ENCODE measurements at places on chromosomes 5 and 9.

- no peak for DNase-seq
Observed at GRCh38 chr9:111481885-111482636, 2.1 kb downstream of the ECPAS start.

DNA sequence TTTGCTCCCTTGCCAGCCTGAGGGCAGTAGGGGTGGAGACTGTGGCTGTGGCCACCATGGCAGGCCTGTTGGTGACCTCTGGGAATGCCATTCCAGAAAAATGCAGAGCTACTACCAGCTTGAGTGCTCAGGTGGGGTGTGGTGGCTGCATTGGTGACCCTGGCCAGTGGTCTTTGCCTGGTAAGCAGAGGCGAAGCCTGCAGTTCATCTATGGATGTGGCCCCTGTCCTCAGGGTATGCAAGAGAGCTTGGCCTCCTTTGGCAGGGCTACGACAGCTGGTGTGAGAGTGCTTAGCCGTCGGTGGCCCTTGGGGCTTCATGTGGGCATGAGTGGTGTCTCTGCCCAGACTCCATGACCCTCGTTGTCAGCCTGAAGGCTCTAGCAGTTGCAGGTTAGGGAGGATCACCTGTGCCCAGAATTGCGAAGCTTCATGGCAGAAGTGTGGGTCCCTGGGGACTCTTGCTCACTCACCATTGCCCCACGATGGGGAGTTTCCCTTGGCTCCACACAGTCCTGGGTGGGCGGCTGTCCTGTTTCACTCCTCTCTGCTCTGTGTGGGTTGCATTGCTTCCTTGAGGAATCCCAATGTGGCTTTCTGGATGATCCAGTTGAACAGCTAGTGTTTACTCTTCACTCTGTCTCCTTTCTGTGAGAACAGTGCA, 117.9 kb upstream of the CDH12 start:
- no peak for DNase-seq

- DNase-seq, result no peak
Observed at GRCh38 chr5:97417986-97418385, 234.9 kb upstream of the RIOK2 start.

- peak; percentile 93 for DNase-seq
Observed at GRCh38 chr9:106945727-106946660, 83.0 kb downstream of the ZNF462 start.

GRCh38 chr5:55320571-55320970, 12.8 kb downstream of the MTREX start:
- no peak for DNase-seq

GRCh38 chr5:149271716-149272563, at the start of gene AFAP1L1:
TSS of gene AFAP1L1 (plus strand) at chr5:149271859. CDS start at chr5:149271969, 110 bp downstream.
- peak; percentile 50 for DNase-seq

DNA sequence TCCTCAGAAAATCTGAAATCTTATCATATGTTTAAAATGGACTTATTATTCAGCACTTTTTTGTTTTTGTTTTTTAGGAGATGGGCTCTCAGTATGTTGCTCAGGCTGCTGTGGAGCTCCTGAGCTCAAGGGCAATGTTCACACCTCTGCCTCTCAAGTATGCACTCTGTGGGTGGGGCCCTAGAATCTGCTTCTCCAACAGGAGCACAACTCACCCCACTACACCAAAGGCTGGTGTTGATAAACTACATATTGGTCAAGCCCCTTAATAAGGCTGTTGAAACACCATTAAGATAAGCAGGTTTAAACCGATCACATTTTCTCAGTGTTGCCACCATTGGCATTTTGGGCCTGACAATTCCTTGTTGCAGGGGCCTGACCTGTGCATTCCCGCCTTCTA, 131.6 kb downstream of the FANCC start:
- DNase-seq, result no peak

DNA sequence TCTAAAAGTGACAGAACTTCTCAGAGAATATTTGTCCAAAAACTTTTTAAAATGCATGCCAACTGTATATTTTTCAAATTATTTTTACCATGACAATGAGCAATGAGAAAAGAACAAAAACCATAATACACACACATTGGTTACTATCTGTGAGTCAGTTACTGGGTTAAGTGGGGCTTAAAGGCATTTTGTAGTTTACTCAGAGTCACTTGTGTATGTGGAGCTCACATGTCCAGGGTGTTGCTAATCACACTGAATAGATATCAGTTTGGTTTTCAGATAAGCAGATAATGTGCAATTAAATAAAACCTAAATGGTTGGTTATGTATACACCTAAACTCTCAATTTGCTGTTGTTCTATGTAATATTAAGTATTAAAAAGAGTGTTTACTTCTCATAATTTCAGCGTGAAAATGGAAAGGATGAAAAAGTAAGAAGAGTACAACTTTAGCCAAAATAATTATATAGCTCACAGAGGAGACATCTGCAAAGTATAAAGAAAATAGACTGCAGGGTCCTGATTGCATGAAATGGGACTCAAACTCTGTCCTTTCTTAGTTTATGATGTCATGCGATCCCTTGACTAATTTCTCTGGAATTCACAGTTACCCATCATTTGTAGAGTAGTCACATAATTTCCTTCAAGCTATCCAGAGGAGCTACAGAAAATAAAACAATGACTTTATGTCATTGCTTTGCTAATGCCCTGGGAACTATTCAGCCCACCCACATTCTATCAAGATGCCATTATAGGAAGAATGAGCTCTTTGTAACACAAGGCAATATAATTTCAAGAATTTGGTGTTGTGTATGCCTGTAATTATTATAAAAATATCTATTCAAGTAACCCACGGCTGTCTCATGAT, 388.0 kb upstream of the ZNF608 start:
- DNase-seq, result peak; percentile 98

- peak; percentile 37 for DNase-seq
Observed at GRCh38 chr5:72507907-72508238, 663 bp upstream of the ZNF366 start.

DNA sequence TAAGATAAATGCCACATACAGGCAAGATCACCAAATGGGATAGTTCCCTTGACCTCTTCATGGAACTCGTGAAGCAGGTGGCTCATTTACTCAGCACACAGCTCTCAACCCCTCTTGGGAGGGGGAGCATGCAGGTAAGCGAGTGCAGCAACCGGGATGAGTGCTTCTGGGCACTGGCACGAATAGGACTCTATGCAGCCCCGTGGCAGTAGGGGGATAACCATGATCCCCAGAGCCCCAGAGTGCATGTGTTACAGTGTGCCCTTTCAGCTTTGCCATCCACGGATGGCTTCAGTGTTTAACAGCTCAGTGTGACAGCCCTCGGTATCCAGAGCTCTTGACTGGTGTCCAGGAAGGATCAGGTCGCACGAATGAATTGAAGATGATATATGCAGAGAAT, 1187.1 kb downstream of the CDH9 start:
- no peak for DNase-seq

DNA sequence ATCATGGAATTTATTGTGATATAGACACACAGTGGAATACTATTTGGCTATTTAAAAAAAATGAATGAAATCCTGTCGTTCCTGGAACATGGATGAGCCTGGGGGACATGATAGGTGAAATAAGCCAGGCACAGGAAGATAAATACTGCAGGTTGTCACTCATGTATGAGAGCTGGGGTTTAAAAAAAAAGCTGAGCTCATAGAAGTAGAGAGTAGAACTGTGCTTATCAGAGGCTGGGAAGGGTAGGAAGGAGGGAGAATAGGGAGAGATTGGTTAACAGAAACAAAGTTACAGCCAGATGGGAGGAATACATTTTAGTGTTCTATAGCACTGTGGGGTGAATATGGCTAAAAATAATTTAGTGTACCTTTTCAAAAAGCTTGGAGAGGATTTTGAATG, 200.6 kb upstream of the NR4A3 start:
- no peak for DNase-seq

DNA sequence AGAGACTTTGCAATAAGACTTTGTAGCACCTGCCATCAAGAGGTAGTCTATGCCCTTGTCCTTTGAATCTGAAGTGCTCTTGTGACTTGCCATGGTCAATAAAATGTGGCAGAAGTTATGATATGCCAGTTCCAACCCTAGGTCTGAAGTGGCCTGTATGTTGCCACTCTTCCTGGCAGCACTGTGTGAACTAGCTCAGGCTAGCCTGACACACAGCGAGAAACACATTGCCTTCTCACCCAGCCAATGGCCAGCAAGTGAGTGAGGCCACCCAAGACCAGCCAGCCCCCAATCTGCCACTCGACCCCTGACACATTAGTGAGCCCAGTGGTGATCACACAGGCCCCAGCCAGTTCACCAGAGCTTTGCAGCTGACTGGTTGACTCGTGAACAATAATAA, 52.7 kb upstream of the OSMR start:
- DNase-seq, result no peak

DNA sequence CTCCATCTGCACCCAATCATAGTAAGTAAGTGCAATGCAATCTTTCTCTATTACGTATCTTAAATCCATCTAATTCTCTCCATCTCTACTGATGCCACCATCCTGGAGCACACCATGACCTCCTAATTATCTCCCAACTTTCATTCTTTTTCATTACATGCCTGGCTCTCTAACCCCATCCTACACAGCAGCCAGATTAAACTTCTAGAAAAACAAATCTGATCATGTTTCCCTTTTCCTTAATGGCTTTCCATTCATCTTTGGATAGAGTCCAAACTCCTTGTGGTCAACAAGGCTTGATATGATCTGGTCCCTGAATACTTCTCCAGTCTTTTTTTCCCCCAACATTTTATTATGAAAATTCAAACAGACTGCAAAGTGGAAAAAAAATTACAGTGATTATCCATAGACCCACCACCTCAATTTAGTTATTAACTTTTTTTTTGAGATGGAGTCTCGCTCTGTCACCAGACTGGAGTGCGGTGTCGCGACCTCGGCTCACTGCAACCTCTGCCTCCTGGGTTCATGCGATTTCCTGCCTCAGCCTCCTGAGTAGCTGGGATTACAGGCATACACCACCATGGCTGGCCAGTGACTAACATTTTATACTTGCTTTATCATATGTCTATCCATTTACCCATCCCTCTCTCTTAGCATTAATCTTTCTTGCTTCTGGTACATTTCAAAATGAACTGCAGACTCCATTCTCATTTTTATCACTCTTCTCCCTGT, 5.2 kb downstream of the PPP2R2B start:
- DNase-seq, result no peak

DNA sequence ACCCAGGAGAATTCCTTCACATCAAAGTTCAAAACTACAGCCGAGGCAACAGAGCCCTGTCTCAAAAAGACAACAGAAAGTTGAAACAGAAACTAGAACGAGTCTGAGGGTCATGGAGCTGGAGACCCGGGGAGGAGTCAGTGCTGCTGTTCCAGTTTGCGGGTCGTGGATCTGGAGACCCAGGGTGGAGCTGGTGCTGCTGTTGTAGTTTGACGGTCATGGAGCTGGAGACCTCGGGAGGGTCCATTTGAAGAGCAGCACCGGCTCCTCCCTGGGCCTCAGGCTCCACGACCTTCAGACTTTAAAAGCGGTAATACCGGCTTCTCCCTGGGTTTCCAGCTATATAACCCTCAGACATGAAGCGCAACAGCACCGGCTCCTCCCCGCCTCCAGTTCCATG, 13.0 kb upstream of the LCN15 start:
- no peak for DNase-seq

DNA sequence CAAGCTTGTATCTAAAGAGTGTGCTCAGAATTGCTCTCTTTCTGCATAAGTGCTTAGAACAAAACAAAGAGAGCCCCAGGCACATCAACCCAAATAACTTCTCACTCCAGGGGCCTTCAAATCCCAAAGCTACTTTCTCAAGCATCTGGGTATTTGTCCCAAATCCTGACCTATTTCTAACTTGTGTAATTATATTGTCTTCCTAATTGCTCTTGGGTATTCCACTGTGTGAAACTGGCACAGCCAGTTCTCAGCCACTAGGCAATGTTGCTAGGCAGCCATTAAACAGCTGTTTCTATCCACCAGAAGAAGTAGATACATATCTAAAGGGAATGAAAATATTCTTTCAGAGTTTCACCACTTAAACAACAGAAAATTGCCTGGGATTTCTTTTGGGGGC, 198.8 kb downstream of the PRELID2 start:
- no peak for DNase-seq

Measured in fibroblast of skin of back (primary cell).